ENCODE measurements at places on chromosomes 11 and 22.

- DNase-seq: no peak
These were observed 564.9 kb downstream of the CNTN5 start for GRCh38 chr11:99585606-99586005.

DNA sequence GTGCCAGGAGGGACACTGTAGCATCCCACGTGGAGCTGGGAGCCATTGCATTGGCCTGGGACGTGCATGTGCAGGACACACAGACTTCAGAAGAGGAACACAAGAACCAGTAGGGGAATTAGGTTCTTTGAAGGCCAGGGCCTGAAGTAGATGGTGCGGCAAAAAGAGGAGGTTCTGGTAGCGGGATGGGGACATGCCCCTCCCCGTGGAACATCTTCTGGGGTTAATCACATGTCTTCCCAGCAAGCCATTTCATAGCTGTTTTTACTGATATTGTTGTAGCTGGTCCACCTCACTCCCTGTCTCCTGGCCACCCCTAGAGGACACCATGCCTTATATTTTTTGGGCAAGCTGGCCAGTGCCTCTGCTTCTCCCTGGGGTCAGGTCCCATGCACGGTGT is 74.3 kb downstream of the SCN3B start:
- no peak for DNase-seq

DNA sequence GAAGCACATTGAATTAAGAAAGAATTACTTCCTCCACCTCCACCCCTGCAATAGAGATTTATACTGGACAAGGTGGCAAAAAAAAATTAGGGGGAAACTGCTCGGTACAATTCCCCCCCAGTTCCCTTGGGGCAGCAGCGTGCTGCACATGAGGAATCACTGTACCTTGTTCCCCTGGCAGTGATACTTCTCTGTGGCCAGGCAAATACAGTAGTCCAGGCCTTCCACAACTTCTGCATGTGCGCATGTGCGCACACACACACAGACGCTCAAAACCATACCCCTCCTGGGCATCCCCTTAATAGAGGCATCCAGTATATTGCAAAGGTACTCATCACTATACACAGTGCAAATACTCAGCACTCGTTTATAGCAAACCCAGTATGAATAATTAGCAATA is 68.9 kb downstream of the ARFGAP2 start:
- DNase-seq: no peak

DNA sequence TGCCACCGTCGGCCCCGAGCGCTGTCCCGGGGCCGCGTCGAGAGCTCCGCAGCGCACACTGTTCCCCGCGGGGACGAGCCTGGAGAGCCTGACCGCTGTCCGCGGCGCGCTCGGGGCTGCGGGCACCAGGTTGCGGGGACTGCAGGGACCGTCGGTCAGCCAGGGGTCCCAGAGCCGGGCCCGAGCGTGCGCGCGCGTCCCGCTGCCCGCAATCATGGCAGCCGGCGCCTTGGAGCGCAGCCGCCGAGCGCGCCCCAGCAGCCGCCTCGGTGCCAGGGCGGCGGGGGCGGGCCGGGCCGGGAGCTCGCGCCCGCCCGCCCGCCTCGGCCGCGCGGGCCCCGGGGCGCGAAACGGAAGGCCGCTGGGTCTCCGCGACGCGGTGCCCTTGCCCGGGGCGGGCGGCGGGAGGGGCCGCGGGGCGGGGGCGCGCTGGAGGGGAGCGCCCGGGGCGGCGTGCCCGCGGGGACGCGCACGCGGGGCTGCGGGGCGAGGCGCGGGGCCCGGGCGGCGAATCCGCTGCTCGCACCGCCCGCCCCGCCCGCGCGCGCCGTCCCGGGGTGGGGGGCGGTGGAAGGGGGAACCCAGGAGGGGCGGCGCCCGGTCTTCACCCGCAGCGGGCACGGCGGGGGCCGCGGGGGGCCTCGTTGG is 79.4 kb upstream of the PPARA start:
- no peak for DNase-seq

DNA sequence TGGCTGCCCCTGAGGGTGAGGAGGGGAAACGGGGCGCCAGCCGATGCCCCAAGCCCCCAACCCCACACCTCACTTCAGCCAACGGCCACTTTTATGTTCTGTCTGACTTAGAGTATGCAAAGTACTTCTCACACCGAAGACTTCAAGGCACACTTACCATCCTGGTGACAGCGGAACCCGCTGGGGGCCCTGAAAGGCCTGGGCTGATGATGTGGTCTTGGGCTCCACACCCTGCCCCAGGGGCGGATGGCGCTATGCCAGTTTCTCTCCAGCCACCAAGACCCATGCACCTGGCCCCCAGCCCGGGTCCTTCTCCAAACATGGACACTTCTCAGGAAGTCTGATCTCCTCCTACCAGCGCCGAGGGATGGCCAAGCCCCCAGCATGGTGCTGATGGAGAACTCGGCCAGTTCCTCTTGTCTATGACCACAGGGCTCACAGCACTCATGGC is 175.4 kb downstream of the CTTN start:
- no peak for DNase-seq

DNA sequence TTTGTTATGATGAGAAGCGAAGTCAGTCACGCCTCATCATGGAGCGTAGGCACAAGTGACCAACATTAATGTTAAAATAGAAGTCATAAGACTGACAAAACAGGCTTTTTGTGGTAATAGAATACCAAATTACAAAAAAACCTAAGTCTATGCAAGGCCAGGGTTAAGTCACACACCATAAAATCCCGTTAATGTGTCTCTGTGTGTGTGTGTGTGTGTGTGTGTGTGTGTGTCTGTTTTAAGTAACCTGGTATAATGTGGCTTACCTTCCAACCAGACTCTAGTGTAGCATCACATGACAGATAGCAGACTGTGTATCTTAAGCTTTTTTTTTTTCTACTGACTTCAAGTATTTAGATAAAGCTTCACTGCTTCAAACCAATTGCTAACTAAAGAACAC is 38.0 kb downstream of the C11orf71 start:
- DNase-seq: no peak

DNA sequence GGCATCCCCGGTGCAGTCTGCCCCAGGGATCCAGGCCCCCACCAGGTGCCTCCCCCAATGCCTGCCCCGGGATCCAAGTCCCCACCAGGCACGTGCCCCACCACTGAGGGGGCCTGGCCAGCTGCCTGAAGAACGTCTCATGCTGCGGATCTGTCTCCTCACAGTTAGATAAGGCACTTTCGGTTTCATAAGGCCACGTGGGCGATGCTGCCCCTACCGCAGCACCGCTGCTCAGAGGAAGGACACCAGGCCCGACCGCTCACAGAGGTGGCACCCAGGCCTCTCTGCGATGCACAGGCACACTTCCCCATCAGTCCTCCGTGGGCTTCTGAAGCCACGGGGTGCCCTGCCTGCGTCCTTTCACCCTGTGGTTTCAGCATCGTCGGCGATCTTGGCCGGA is 68.1 kb upstream of the BID start:
- DNase-seq: peak; percentile 11

- DNase-seq: no peak
These were observed 950 bp downstream of the FERMT3 start for GRCh38 chr11:64207256-64208085.

DNA sequence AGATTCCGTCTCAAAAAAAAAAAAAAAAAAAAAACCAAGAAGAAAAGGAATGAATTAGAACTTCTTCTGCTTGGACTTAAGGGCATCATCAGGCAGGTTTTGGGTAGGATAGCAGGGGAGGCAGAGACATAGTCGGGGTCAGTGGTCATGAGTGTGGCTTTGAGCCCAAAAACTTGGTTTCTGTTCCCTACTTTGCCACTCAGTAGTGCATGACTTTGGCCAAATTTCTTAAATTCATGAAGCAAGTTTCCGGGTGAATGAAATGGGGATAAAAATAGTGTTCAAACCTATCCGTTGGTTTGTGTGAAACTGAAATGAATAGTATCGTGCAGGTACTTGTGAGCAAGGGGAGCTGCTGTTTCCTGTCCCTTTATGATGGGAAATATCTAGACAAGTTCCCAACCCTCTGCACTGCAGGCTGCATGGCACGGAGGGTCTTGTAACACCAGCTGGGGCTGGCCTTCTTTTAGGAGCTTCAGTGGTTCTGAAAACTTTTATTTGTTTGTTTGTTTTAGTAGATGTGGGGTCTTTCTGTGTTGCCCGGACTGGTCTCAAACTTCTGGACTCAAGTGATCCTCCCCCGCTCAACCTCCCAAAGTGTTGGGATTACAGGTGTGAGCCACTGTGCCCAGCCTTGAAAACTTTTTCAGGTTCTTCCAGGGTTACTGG is 18.4 kb downstream of the NEAT1 start:
- DNase-seq: peak; percentile 47

DNA sequence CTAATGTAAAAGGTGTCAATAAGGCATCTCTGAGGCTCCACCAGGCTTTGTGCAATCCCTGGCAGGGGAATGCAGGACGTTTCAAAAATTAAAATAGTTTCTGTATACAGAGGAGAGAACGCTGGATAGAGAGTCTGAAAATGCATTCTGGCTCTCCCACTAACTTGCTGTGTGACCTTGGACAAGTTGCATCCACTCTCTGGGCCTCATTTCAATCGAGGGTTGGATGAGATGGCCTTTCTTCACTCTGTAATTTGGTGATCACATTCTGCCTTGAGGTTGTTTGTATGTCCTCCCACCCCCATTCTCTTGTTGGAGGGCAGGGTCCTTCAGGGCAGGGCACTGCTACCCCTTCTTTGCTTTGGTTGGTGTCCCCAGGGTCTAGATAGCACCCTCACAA is 78.5 kb downstream of the CACNG2 start:
- DNase-seq: no peak

DNA sequence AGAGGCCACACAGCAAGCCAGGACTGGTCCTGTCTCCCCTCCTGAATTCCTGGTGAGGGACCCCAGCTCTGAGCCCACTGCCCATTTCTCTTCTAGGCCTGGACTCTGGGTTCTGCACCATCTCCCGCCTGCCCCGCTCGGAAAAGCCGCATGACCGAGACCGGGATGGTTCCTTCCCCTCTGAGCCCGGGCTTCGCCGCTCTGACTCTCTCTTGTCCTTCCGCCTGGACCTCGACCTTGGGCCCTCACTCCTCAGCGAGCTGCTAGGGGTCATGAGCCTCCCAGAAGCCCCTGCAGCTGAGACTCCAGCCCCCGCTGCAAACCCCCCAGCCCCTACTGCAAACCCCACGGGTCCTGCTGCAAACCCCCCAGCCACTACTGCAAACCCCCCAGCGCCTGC is 7.7 kb downstream of the CDC42EP1 start:
- DNase-seq: no peak

GRCh38 chr11:27710536-27710935 is 10.3 kb upstream of the BDNF start:
- DNase-seq: no peak

- no peak for DNase-seq
These were observed 404.5 kb upstream of the LARGE1 start for GRCh38 chr22:34324763-34325162.

Measured in renal cortical epithelial cell (primary cell).